ENCODE measurements at places on chromosomes 11 and 22.
A peak's percentile ranks its signal among the peaks of the same experiment; 100 is the strongest.

DNA sequence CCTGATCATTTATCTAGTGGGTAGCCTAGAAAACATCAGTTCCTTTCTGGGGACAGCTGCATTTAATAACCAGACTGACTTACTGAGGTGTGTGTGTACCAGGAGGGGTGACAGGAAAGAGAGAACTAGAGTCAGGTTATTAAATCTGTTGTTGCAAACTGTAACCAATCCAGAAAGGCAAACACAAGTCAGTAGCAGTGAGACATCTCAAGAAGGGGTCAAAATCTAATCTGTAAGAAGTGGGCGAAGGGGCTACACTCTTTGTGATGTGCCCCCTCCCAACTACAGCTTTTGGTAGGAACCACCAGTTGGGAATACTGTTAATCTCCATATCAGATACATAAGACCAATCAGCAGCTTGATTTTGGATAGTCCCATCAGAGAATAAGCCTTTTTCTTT lies 26.3 kb downstream of the CUL5 start:
- DNase-seq, result no peak

GRCh38 chr11:70122490-70123198 lies 44.5 kb downstream of the ANO1 start:
- no peak for DNase-seq

DNA sequence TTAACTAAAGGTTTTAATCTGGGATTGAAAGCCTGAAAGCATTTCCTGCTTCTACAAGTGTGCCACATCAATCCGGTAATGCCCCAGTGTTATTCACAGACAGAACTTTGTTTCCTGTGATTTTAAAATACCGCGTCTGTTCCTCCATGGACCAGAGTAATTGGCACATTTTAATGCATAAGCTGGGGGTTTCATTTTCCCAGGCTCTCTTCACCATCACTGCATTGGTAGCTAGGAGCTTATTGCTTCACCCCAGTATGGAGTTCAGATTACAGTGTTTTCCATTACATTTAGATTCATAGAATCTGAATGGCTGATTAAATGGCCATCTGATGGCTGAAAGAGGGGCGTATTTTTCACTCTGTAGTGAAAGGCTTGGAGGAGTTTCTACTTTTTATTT lies 25.7 kb upstream of the CRTAM start:
- DNase-seq, result no peak

DNA sequence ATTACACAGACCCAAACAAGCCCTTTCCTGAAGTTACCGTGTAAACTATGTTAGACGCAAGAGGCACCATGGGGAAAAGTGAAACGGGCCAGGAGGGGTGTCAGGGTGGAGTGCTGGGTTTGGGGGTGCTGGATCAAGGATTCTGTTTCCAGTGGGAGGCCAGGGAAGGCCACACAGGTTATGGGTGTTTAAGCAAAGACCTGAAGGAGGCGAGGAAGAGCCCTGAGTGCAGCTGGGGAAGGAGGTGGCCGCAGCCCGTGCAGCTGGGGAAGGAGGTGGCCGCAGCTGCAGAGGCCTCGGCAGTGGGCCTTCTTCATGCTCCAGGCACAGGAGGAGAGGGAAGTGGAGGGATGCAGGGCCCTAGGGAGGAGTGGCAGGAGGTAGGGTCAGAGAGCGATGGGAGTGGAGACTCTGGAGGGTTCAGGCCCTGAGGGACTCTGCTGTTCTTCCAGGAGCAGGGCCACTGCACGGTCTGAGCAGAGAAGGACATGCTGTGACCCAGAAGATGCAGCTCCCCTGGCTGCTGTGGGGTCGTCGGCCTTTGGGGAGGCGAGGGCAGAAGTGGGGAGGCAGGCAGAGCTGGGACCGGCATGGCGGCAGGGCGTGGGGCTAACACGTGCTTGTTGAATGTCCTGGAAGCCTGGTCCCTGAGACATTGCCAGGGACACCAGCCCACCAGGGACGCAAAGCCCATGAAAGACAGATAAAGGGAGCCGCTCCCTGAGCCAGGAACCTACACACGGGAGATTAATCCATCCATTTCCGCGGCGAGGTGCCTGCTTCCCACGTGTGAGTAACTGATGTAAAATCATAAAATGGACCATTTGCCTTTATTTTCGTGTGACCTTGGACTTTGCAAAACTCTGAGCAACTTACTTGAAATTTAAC lies 1049.1 kb downstream of the BRD1 start:
- no peak for DNase-seq

GRCh38 chr11:92765965-92766371 lies 203.5 kb upstream of the MTNR1B start:
- no peak for DNase-seq

- no peak for DNase-seq
Observed at GRCh38 chr22:49507607-49508292, 319.9 kb downstream of the BRD1 start.

DNA sequence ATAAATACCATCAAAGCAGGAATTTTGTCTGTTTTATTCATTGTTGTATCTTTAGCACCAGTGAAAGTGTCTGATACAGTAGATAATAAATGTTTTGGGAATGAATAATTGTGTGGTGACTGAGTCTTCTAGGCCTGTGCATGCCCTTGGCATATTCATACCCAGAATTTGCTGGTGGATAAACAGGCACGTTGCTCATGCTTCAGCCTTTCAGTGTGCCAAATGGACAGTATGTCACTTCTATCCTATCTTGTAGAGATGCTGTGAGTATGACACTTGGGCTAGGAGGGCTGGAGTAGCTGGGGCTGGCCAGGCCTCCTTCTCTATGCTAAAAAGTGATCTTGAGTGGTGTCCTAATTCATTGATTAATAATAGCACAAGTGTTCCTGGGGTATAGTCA lies 287.3 kb upstream of the DDI1 start:
- peak; percentile 29 for DNase-seq

DNA sequence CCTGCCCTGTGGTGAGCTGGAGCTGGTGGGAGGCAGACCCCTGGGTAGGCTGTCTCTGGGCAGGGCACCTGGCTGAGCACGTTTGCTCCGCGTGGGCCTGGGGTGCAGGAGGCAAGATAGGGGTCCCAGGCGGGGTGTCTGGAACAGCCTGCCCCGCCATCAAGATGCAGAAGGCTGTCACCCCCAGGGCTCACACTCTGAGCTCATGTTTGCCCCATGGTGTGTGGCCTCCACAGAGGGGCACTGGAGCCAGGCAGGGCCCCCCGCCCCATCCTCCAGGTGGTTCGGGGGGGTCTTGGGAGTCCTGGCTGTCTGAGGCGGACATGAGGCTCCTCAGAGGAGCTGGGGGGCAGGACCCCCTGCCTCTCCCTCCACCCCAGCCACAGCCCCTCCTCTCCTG lies 28.9 kb upstream of the CARS1 start:
- DNase-seq, result no peak

DNA sequence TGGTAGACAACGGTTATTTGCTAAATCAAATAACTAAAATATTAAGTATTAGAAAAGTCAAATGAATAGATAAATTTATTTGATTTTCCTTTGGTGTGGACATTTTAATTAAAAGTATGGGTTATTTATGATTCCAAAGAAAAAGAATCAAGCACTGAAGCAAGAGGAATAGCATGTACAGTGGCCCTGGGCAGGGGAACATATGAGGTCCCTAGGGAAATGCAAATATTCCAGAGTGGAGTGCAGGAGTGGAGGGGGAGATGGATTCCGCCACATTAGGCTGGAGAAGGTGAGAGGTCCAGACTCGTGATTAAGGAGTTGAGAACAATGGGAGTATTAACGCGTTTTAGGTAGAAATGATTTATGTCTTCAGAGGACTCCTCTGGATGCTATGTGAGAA lies 30.0 kb downstream of the RASSF10 start:
- no peak for DNase-seq

GRCh38 chr11:110128161-110128560 lies 35.0 kb downstream of the ZC3H12C start:
- no peak for DNase-seq

- peak; percentile 79 for DNase-seq
Observed at GRCh38 chr11:12581923-12582322, 92.3 kb upstream of the TEAD1 start.

DNA sequence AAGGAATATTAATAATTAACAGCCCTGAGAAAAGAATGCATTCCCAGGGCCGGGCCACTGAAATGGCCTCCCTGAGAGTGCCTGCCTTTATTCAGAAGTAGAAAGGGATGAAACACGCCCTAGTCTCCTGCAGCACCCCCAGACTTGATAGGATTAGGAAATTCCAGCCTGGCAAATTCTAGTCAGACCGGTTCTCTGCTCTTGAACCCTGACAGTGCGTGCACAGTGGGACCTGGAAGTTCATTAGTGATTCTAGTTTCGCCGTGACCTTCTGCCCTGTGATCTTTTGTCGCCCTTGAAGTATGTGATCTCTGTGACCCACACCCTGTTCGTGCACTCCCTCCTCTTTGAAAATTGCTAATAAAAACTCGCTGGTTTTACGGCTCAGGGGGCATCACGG lies 2.1 kb upstream of the GSTP1 start:
- no peak for DNase-seq

DNA sequence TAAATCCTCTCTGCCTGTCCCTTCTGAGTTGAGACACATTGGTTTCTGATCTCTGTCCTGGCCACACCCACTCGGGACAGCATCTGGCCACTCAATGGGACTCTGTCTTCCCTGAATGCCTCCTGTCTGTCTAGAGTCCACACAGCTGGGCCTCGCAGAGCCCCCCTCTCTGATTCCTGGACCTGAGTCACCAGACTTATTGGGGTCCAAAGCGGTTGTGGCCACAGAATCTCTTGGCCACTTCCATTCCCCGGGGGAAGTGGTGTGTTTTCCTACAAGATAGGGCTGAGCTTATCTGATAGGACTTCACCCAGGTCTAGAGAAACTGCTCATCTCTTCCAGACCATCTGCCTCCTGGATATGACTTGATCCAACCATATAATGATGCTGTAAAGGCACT lies 57.4 kb upstream of the WNT11 start:
- DNase-seq, result no peak

- DNase-seq, result no peak
Observed at GRCh38 chr22:28903080-28903479, 19.7 kb downstream of the ZNRF3 start.

GRCh38 chr11:100550912-100551632 lies 136.0 kb upstream of the ARHGAP42 start:
- DNase-seq, result no peak

DNA sequence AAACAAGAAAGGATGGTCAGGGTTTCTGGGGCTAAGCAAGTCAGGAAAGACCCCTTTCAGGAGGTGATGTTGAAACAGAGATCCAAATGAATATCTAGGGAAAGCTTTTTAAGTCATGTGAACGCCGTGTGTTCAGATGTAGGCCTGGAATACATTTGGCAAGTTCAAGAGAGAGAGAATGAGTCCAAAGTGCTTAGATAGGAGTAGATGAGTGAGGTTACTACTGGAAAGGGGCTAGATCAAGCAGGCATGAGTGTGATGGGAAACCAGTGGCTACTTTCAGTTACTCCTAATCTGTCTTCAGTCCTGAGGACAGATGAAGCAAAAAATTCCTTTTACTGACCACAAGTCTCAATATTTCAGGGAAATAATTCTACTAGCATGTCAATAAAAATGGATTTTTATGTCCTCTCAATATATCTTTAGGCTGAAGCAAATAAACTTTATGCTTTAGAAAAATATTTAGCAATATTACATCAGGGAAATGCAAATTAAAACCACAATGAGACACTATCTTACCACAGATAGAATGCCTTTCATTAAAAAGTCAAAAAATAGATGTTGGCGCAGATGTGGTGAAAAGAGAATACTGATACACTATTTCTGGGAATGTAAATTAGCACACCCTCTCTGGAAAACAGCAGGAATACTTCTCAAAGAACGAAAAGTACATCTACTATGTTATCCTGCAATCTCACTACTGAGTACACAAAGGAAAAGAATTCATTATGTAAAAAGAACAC lies 1085.0 kb upstream of the TENM4 start:
- DNase-seq, result no peak

GRCh38 chr11:26271666-26272065 lies 60.3 kb upstream of the ANO3 start:
- no peak for DNase-seq

GRCh38 chr11:86486261-86487030 lies 111.8 kb downstream of the CCDC81 start:
- no peak for DNase-seq

DNA sequence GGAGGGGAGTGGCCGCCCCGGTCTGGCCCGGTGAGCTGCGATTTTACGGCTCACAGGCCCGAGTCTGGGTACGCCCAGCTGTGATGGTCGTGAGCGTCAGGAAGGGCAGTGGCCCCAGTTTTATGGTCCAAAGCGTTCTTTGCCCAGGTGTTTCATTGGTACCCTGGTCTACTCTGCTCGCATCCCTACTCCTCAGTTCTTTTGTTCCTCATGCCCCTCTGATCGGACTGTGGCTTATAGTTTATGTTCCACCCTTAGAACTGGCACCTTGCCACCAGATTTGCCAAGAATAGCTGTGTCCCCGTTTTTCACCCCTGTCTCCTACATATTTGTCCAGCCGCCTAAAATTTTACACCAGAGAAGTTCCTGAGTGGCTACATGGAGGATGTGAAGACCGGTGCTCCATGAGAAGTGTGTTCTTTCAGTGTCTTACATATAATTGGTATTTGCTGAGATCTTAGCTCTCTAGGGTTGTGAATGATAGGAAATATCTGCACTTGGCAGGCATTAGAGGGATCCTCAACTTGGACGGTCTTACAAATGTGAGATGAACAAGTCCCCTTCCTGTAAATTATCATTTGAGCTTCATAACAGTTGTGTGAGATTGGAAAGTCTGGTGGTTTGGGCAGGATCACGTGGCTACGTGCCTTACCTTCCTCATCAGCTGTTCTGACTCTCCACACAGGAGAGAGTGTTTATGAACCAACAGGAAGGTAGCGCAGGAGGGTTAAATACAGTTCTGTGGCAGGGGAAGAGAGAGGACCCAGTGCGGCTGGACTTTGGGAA lies 1.1 kb downstream of the PANX1 start:
- DNase-seq, result peak; percentile 29

- no peak for DNase-seq
Observed at GRCh38 chr22:38033522-38034277, 23.5 kb upstream of the PICK1 start.

DNA sequence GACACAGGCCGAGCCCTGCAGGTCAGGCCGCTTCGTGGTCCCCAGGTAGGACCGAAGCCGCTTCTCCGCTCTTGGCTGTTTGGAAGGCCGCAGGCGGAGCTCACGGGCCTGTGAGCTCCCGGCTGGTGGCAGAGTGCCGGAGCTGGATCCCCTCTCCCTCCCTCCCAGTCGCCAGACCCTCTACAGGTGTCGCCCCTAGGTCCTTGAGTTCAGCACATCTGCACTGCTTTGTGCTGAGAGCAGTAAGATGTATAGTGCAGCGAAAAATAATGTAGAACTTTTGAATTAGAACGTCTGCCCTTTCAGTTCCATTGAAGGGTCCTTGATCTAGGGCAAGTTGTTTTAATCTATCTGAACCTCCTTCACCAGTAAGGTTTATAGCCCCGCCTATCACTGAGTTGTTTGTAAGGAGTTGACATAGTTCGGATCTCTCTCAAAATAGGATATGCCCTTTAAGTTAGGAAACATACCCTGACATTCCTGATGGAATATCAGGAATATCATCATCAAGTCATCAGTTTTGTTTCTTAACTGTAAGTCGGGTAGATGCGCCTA lies 419 bp downstream of the ANKRD49 start:
- peak; percentile 14 for DNase-seq

GRCh38 chr11:103051151-103051801 lies 40.7 kb downstream of the DCUN1D5 start:
- DNase-seq, result peak; percentile 24

GRCh38 chr11:70925238-70925637 lies 327.1 kb downstream of the SHANK2 start:
- no peak for DNase-seq

Data from amniotic epithelial cell (primary cell).